ENCODE measurements at places on chromosomes 6 and 20.
A peak's percentile ranks its signal among the peaks of the same experiment; 100 is the strongest.

DNA sequence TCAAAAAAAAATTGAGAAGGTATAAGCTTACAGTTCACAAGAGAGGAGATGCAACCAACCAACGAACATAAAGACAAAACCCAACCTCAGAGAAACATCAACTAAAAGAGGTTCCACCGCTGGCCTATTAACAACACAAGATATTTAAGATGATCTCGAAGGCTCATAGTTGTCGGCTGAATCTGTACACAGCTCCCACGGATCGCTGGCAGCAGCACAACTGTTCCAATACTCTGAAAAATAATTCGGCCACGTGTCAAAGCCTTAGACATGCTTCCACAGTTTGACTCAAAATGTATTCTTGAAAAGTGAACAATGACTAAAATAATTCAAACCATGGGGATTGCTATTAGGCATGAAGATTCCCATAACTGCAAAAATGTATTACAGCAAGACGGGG lies 13.7 kb downstream of the EXOC2 start:
- DNase-seq: no peak

GRCh38 chr20:21325296-21325695 lies 22.2 kb downstream of the XRN2 start:
- no peak for DNase-seq

DNA sequence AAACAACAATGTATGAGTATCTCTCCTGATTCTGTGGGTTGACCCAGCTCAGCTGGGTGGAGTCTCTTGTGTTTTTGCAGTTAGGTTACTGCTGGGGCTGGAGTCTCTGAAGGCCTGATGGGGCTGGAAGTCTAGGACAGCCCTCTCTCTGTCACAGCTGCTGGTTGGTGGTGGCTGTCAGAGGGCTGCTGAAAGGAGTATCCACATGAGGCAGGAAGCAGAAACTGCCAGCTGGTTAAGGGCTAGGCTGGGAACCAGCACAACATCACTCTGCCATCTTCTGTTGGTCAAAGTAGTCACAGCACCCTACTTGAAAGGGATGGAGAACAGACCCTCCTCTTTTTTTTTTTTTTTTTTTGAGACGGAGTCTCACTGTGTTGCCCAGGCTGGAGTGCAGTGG lies 10.0 kb upstream of the PACSIN1 start:
- DNase-seq: no peak

DNA sequence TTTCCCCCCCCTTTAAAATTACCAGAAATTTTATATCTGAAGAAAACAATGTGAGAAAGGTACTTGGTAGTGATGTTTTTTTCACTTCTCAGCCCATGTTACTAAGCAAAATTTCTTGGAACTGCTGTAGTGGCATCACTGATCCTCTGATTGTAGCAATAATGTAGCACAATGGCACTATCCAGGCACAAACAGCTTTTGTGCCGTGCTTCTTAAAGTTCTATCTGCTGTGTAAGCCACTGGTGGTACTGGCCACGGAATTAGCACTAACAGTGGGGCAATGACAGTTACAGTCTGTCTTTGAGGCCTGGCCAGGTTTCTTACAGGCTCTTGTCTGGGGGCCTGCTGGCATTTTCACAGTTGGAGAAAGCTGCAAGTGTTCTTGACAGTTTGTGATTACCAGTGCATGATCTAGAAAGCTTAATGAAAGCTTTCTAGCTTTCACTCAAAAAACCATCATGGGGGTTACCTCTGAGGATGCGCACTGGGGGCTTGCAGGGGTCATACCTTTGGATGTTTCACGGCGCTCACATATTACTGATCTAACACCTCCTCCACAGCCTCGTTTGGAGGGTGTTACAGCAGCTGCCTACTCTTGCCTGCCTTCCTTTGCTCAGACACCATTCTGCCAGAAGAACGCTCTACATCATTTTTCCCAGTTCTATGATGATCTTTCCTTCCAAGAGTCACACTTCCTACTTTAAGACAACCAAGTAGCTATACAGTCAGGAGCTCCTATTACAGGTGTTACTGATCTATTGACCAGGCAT lies 58.4 kb upstream of the ARMH2 start:
- DNase-seq: no peak

DNA sequence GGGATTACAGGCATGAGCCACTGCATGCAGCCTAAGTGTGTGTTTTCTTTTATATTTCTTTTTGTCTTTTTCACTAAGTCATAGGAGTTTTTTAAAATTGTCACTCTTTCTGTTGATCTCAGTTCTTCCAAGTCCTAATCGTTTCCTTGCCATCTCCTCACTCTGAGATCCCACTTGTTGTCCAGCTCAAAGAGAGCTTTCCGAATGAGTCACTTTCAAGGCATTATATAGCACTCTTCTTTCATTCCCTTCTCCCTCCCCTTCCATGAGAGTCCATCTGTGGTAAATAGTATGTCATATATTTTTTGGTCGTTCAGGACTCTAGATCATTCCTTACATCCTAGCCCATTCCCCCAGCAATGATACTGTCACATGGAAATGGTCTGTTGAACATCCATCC lies 4.3 kb downstream of the VAPB start:
- no peak for DNase-seq

DNA sequence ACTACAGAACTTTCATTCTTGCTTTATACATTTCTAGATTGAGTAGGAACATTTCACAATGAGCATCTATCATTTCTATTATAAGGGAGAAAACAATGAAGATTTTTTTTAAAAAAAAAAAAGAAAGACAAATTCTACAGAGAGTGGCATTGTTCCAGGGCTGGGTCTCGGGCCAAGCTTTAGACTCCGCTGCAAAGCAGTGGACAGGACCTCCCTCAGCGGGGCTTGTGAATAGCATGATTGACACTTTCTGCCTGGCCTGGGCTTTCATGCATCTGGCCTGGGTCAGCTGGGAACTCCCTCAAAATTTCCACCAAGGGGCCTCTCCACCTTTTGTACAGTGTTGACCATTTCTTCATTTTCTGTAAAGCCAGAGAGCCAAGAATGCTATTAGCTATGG lies 55.8 kb upstream of the HIVEP2 start:
- no peak for DNase-seq

GRCh38 chr6:168078175-168078942 lies 653 bp downstream of the FRMD1 start:
- DNase-seq: no peak

- no peak for DNase-seq
Measured at GRCh38 chr6:142088858-142089216, 43.9 kb upstream of the GJE1 start.

GRCh38 chr6:138106665-138107077 lies 548 bp downstream of the PERP start:
- DNase-seq: no peak

DNA sequence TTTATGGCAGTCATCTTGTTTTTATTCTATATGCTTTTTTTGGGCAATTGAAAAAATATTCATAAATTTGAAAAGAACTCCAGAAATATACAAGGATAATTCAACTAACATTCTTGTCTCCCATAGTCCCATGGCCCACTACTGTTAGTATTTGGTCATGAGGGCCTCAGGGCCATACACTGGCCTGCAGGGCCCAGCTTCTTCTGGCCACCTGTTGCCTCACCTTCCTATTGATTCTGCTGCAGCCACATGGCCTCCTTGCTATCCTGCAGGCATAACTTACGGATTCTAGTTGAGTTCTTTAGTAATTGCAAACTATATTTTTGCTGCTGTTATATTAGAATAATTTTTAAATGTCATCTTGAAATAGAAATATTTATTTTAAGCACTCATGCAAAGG lies 72.6 kb downstream of the SCAND1 start:
- no peak for DNase-seq

GRCh38 chr6:391559-392440 lies at the start of gene IRF4:
TSS of gene IRF4 (plus strand) at chr6:391752. CDS start at chr6:393153, 1,401 bp downstream.
- DNase-seq: peak; percentile 70

DNA sequence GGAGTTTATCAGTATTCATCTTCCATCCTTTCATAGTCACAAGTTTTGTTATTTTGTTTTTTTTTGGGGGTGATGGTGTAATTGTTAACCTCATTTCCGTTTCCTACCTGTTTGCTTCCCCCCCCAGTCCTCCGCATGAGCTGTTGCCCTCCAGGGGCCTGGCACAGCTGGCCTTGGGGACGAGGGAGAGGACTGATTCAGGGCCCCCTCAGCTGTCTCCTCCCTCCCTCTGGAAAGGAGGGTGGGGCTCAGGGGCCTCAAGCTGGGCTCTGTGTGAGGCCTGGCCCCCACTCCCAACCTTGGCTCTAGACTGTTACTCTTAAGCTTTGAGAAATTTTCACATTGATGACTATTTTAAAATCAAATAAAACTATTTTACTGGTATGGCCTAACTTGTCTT lies 4.0 kb downstream of the LRRC73 start:
- no peak for DNase-seq

- no peak for DNase-seq
Measured at GRCh38 chr20:15760001-15760621, 813.1 kb downstream of the KIF16B start.

DNA sequence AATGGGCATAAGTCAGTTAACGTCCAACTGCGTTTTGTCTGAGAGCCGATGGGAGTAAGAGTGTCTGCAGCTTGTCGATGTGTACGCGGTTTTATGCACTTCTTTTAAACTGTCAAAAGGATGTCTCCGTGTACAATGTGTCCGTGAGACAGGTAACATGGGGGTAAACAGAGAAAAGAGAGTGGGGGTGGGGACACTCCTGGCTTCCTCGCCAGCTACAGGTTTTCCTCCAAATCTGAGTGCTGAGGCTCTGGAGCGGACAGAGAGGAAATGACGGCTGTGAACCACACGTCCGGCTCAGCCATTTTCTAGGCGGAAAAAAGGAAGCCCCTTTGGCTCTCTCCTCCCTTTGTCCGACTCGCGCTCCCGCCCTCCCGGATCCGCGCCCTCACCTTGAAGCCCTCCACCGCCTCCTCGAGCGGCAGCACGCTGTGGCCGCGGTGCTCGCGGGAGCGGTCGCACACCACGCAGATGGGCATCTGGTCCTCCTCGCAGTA lies 916 bp downstream of the TRIM27 start:
- no peak for DNase-seq

DNA sequence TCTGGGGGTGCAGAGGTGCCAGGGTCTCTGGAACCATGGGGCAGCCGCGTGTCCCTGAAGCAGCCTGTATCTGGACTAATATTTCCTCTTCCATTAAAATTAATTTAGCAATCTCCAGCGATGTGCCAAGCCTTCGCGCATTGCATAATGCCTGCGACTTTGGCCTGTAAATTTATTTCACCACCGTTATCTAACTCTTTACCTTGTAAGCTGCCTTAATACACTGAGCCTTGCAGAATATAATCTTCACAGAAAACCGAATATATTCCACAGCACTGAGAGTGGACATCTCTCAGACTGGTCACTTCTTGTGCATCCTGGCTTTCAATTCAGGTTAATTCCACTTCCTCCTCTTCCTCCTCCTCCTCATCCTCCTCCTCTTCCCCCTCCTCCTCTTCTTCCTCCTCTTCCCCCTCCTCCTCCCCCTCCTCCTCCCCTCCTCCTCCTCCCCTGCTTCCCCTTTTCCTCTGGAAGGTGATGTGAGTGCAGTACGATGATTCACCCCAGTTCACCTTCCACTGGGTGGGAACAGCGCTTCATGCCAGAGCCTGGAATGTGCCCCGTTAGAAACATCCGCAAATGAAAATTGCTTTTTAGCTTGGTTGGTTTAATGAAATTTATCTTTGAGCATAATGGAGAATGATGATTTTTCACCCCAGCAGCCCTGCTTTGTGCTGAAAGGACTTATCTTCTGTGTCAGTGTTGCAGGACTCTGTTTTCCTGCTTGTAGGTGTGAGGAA lies 101.4 kb downstream of the CDH4 start:
- no peak for DNase-seq

- DNase-seq: no peak
Measured at GRCh38 chr20:32764005-32764960, 2.1 kb downstream of the DNMT3B start.

- DNase-seq: no peak
Measured at GRCh38 chr6:143410859-143411270, 39.6 kb downstream of the ADAT2 start.

DNA sequence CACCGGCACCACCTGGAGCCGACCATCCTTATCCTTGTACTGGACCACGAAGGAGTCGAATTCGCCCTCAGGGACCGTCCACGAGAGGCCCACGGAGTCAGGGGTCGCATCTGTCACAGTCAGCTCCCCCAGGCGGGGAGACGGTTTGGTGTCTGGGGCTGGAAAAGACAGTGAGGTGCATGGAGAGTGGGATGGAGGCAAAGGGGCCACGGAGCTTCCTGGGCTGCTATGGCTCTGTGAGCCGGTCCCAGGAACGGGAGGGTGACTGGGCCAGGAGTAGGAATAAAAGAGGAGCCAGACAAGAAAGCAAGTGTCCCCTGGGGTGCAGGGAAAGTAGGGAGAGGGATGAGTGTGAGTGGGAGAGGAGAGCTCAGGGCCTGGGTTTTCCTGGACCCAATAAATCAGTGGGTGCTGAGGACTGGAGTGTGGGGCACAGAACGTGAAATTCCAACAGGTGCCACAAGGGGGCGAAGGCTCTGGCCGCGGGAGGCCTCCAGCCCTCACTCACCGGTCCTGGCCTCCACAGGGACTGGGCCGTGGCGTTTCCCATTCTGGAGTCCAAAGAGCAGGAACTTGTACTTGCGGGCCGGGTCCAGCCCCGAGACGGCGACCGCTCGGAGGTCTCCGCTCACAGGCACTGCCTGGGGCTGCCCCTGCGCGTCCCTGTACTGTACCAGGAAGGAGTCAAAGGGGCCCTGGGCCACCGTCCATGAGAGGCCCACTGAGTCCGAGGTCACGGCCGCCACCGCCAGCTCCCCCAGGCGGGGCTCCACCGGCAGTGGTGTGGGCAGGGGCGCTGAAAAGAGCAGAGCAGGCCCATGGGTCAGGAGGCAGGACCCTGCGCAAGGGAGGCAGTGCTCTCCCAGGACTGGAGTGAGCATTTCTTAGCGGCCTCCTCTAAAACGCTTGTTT lies 9.9 kb downstream of the CYP21A2 start:
- DNase-seq: peak; percentile 44

DNA sequence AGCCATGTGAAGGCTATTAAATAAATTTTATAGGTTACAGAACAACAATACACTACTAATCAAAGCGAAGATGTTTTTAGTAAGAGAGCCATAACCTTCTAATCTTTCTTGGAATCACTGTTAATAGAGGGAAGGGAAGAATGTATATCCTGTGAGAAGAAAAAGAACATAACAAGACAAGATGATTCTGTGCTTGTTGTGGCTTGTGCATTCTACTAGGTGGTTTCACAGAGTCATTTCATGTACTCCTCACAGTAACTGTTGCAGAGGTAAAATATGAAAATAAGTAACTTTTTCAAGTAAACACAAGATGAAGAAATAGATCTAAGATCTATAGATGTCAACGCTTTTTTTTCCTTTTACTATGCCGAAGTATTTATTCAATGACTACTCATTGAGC lies 116.9 kb upstream of the FAM83B start:
- no peak for DNase-seq

GRCh38 chr20:54122189-54122588 lies 51.6 kb downstream of the CYP24A1 start:
- DNase-seq: no peak
